Panc1 (cell line): ENCODE measurements at places on chromosomes 3 and 15.

GRCh38 chr3:186772281-186772694, 11.1 kb upstream of the EIF4A2 start:
- no peak for DNase-seq

DNA sequence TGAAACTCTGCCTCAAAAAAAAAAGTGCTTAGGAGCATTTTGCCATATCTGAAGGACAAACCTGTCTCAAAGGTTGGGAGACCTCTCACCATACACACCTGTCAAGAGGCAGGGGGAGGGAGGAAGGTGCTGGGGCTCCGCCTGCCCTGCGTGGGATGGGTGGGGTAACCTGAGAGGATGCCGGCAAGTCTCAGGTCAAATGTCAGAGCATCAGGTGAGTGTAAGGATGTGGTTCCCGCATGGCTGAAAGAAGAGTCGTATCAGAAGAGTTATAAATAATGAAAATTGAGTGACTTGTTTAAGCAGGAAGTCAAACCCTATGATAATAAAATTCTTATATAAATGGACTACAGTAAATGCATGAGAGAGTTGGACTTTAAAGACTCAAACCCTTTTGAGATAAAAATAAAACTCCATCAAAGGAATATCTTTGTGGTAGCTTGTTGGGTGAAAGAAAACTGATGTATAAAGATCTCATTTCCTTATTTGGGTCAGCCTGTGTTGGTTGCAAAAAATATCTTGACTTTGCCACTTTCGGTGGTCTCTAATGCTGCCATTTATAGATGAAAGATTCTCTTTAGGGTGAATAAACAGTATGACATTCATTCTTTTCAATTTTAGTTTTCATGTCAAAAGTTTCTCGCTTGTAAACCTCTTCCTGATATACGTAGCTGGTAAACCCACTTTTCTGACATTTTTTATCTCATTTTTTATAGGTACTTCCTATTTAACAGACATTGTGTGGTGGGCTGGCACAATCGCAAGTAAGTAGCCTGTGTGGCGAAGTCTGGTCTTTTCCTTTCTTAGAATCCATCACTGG, 23.8 kb downstream of the NIPA1 start:
- DNase-seq = no peak

- no peak for DNase-seq
Observed at GRCh38 chr15:80452166-80452565, 48.0 kb downstream of the ARNT2 start.

GRCh38 chr3:101758224-101758623, 20.8 kb upstream of the NXPE3 start:
- no peak for DNase-seq

DNA sequence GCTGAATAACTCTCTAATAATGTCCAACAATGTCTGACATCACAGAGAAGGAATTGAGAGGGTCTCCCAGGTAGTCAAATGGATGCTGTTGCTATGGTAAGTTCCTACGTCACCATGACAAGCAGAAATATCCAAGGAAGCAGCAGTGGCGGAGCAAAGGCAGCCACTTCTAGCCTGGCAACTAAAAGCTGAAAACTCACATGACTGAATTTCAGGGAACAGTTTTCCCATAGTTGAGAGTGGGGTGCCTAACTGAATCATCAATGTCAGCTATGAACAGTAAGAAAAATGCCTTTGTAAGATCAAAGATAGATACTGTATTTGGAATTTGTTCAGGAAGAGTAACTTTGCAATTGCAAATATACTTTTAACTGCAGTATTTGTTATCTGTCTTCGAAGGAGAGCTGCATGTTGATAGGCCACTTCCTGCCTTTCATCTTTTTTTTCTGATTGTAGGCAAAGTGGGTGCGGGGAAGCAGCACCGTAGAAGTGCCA, 161.7 kb downstream of the BBX start:
- DNase-seq = no peak

DNA sequence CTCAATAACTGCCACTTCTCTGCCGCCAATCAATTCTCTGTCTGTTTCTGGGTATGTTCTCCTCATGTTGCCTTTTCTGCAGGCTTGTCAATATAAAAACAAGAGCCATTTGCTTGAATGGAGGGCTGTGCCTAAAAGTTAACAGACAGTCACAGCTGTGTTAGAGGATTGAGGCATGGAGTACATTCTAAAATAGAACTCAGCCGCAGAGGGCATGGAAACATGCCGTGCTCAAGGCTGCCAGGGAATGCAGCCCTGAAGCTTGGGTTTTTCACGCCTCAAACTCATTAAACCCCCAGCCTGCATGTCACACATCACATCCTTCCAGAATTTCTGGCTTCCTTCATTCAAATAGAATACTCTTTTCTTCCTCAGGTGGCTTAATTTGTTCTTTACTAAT, 166.6 kb downstream of the TPRG1 start:
- no peak for DNase-seq

GRCh38 chr15:37902126-37902525, 32.3 kb upstream of the TMCO5A start:
- DNase-seq = no peak
